ENCODE measurements at places on chromosomes 7 and 10. TPM values are rescaled to one million over a fixed set of nuclear protein-coding genes. Genes with fewer than 3 reads are reported as not detected.

GRCh38 chr10:97732052-97732359 lies 4.9 kb upstream of the ZFYVE27 start:
- no peaks in the 10 kb centered on the region for H3K36me3 ChIP-seq
- H3K27me3 ChIP-seq: peaks cover 21% of the 10 kb centered on the region
- no peak overlapping the region for H3K4me3 ChIP-seq
- H3K4me1 ChIP-seq: no peaks in the 10 kb centered on the region
- no peak for DNase-seq
- no peak overlapping the region for H3K27ac ChIP-seq

The CALML5 gene
- total RNA-seq: not detected

DNA sequence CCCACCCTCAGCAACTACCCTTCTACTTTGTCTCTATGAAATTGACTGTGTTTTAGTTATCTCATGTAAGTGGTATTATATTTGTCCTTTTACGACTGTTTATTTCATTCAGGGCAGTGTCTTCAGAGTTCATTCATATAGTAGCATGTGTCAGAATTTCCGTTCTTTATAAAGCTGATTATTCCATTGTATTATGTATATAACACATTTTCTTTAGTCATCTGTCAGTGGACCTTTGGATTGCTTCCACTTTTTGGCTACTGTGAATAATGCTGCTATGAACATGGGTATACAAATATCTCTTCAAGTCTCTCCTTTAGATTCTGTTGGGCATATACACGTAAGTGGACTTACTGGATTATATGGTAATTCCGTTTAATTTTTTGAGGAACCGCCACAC lies 14.5 kb downstream of the SLF2 start:
- H3K4me1 ChIP-seq: no peaks in the 10 kb centered on the region
- peaks cover 20% of the 10 kb centered on the region for H3K36me3 ChIP-seq
- DNase-seq: no peak

GRCh38 chr7:116138202-116138801 lies 72.0 kb upstream of the TES start:
- H3K4me1 ChIP-seq: no peaks in the 10 kb centered on the region
- H3K27me3 ChIP-seq: no peaks in the 10 kb centered on the region
- no peak for DNase-seq
- no peaks in the 10 kb centered on the region for H3K36me3 ChIP-seq

DNA sequence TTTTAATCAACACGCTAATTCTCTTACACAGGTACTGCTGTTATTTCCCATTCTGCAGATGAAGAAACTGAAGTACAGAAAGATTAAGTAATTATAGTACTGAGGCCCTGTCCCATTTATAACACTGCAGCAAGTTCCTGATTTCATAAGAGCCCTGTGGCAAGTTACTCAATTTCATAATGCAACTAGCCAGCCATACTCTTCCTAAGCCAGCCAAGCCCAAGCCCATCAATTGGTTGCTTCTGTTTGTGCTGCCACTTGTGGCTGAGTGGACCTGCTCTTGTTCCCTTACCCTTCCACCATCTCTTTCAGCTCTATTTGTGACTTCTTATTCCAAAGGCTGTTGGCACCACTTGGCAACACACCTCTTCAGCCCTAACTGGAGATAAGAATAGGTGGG lies 19.7 kb upstream of the PRPF18 start:
- no peak for DNase-seq
- no peak overlapping the region for H3K4me3 ChIP-seq
- no peaks in the 10 kb centered on the region for H3K27me3 ChIP-seq
- no peak overlapping the region for H3K27ac ChIP-seq
- no peaks in the 10 kb centered on the region for H3K4me1 ChIP-seq

- no peak overlapping the region for H3K4me3 ChIP-seq
- H3K4me1 ChIP-seq: peaks cover 6% of the 10 kb centered on the region
- no peak for DNase-seq
- H3K27me3 ChIP-seq: no peaks in the 10 kb centered on the region
- no peak overlapping the region for H3K27ac ChIP-seq
Observed at GRCh38 chr7:39083781-39084180, 106.1 kb downstream of the POU6F2 start.

The ADGRA1 gene
- total RNA-seq: 0.17 TPM

- no peaks in the 10 kb centered on the region for H3K27me3 ChIP-seq
- no peak overlapping the region for H3K27ac ChIP-seq
Observed at GRCh38 chr10:73209705-73210104, 37.4 kb downstream of the DNAJC9 start.

- DNase-seq: no peak
- H3K36me3 ChIP-seq: no peaks in the 10 kb centered on the region
- no peak overlapping the region for H3K4me3 ChIP-seq
- H3K27me3 ChIP-seq: no peaks in the 10 kb centered on the region
- H3K27ac ChIP-seq: no peak overlapping the region
- no peaks in the 10 kb centered on the region for H3K4me1 ChIP-seq
Observed at GRCh38 chr10:72485701-72486100, 131.0 kb upstream of the DNAJB12 start.

The AIFM2 gene
- 3.0 TPM for total RNA-seq

The NUTM2B gene
- total RNA-seq: 0.17 TPM

The BLNK gene
- not detected for total RNA-seq

DNA sequence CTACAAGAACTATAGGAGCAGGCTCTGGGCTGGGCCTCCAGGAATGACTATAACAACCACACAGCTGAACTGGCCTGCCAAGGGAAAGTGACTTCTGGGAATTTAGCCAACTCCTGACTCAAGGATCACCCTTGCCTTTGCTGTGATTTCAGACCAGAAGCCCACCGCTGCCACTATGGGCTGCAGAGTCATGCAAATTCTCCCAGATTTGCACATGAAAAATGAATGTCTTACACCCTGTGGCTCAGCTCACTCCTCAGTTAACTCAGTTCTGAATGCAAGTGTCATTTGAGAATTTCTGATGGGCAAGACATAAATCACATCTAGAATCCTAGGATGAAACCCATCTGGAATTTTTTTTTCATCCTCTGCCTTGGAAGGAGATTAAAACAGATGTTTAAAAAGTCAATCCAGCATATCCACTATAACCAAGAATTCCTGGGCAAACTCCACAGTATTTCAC lies 186.5 kb upstream of the BET1 start:
- no peaks in the 10 kb centered on the region for H3K36me3 ChIP-seq
- H3K4me3 ChIP-seq: no peak overlapping the region
- no peaks in the 10 kb centered on the region for H3K27me3 ChIP-seq
- no peak overlapping the region for H3K27ac ChIP-seq
- H3K4me1 ChIP-seq: peaks cover 4% of the 10 kb centered on the region

The EGFR gene
- 5.8 TPM for total RNA-seq

DNA sequence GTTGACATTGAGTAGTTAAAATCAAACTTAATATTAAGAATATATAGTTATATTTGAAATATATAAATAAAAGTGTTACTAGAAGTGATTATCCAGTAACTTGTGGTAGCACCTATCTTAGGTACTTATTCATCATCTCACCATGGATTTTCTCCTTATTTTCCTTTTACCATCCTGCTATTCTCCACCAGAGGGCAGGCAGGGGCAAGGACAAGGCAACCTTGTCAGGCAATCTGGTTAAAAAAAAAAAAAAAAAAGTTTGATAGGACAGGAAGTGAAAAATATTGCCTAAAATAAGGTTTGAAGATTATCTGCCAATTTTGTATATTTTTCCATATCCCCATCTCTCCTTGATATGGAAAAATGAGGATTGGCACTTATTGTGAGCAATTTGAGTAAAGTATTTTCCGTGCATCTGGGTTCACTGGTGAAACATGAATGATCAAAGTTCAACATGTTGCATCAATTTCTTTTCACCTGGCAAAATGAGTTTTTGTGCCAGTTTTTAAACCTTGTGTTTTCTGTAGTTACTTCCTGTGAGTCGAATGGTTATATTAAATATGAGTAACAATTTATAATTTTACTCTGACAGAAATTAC lies 256.7 kb downstream of the AGMO start:
- no peaks in the 10 kb centered on the region for H3K36me3 ChIP-seq
- H3K4me3 ChIP-seq: no peak overlapping the region
- H3K27ac ChIP-seq: no peak overlapping the region
- no peaks in the 10 kb centered on the region for H3K27me3 ChIP-seq
- DNase-seq: no peak
- no peaks in the 10 kb centered on the region for H3K4me1 ChIP-seq
